CD4-positive, alpha-beta T cell treated with Interferon gamma for 1 hour (primary cell): ENCODE measurements at places on chromosomes 4 and X.
A peak's percentile ranks its signal among the peaks of the same experiment; 100 is the strongest.

- DNase-seq, result no peak
Observed at GRCh38 chr4:11618666-11619282, 190.1 kb upstream of the HS3ST1 start.

GRCh38 chrX:110172215-110172614, 145.7 kb downstream of the AMMECR1 start:
- peak; percentile 61 for DNase-seq

DNA sequence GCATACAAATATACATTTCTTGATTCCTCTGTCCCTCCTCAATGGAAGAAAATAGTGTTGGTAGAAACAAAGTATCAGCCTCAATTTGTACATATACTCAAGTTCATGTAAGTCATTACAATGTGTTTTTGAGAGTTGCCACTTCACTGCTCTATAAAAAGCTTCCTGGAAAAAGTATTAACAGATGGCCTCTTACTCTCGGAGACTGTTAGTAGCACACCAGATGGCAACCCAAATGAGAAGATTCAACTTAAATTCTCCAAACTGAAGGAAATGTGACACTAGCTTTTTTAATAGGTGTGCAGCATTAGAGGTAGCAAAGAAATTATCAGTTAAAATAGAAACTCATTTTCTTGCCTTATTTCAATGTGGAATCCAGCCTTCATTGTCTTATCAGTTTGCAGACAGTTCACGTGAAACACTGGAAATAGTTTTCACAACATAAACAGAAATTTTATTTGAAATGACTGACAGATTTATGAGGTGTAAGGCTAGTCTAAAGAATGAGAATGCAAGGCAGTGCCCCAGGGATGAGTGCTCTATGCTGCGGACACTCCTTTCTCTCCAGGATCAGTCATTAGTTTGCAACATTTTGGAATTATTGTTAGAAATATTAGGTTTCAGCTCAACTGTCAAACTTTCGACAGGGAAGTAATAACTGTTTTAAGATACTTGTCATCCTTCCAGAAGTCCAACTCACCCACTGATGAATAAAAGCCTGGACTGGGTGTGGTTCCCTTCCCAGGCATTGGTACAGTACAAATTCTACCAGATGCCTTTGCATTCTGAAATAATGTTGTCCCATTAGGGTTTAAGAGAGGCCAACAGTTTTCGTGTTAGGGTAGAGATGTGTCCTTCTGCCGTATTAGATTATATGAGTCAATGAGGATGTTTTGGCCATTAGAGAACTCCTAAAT, 50.9 kb downstream of the IDS start:
- no peak for DNase-seq

DNA sequence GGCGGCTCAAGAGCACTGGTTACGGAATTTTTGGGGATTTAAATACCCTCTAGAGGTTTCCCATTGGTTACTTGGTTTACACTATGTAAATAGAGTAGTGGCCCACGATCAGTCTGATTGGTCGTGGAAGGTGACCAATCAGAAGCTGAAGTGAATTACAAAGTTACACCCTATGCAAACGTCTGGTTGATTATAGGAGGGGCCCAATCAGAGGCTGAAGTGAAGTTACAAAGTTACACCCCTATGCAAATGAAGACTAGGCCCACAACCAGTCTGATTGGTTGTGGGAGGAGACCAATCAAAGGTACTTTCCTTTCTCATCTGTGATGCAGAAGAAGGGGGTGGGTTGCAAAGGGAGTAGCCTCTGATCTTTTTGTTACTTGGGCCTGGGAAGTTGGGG, 45.1 kb upstream of the HSD17B10 start:
- no peak for DNase-seq

DNA sequence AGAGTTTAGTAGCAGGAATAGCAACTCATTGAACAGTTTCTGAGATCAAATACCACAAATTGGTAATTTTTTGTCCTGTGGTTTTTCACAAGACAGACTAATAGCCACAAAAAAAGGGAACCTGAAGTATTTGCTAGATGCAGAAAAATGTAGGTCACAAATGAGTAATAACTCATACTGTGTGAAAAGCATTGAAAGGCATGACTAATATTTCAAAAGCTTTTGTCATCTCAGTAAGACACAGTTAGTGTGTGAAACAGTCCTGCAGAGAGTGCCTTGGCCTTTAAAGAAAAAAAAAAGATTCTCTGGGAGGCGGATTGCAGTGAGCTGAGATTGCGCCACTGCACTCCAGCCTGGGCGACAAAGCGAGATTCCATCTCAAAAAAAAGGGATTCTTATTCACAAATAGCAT, 31.4 kb upstream of the SLC25A31 start:
- DNase-seq, result no peak

GRCh38 chr4:5292101-5292500, 240.8 kb downstream of the STK32B start:
- no peak for DNase-seq

GRCh38 chr4:121712783-121713182, 16.0 kb upstream of the ANXA5 start:
- no peak for DNase-seq

GRCh38 chr4:5338531-5338930, 287.3 kb downstream of the STK32B start:
- DNase-seq, result no peak

GRCh38 chr4:2462218-2462991, 6.5 kb upstream of the RNF4 start:
- peak; percentile 66 for DNase-seq

- DNase-seq, result no peak
Observed at GRCh38 chr4:105624530-105624929, 72.1 kb downstream of the ARHGEF38 start.

DNA sequence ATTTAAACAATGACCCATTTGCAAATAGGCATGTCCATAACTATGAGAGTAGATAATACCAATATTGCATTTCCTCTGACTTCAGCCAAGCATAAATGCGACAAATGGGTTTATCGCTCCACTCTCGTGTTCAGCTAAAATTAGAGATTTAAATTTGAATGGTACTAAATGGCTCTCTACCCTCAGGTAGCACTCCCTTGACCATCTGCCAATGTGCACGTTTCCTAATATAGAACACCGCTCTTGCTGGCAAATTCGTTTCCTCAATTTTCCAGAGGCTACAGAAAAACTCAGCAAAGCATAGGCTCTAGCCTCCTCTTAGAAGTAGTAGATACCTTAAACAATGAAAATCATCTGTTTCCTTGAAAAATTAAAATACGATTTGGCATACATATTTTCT, 251.6 kb downstream of the ADGRA3 start:
- DNase-seq, result no peak

DNA sequence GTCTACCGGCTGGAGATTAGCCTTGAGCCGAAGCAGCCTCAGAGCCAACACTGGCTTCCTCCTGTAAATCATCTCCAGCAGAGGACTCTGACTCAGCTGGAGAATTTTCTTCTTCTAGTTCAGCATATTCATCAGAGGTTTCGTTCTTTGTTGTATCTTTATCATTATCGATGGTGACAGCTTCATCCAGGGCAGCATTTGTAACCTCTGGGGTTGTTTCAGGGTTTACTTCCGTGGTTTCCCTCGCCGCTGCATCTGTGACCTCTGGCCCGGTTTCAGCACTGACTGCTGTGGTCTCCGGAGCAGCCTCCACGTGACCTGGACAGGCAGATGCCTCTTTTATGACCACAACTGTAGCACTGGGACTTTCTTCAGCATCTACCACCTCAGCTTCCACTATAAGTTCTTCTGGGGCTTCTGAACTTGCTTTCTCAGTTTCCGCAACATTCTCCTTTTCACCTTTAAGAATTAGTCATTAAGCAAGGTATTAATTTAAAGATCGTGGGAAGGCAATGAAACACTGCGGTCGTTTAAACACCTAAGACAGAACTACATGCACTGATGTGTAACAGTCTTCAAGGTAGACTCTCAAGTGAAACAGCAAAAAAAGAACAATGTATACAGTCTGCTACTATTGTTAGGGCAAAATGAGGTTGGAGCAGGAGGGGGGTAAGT, 13.3 kb downstream of the MGARP start:
- peak; percentile 68 for DNase-seq

GRCh38 chr4:141860974-141861373, 224.6 kb downstream of the IL15 start:
- no peak for DNase-seq

DNA sequence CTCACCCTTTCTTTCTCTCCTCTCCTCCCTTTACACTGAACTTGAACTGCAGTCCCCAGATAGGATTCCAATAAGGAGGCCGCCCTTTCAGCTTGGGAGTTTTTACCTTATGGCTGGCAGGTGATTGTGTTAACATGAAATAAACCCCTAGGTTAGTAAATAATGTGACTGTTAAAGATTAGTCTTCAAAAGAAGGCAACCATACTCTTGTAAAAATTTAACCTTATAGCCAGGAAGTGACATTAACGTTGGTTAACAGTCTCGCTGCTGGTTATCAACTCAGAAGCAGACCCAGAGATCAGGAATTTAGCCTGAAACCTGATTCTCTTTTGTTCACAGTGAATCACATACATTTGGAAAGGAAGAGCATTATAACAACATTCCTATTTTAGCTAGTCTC, 15.2 kb downstream of the FHDC1 start:
- DNase-seq, result no peak

GRCh38 chrX:123603491-123603890, 129.4 kb downstream of the THOC2 start:
- DNase-seq, result no peak

DNA sequence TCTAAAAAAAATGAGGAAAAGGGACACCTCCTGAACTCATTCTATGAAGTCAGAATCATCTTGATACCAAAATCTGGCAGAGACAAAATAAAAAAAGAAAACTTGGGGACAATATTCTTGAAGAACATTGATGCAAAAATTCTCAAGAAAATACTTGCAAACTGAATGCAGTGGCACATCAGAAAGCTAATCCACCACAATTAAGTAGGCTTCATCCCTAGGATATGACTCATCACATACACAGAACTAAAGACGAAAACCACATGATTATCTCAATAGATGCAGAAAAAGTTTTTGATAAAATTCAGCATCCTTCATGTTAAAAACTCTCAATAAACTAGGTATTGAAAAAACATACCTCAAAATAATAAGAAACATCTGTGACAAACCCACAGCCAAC, 98.3 kb downstream of the FAM47B start:
- no peak for DNase-seq

DNA sequence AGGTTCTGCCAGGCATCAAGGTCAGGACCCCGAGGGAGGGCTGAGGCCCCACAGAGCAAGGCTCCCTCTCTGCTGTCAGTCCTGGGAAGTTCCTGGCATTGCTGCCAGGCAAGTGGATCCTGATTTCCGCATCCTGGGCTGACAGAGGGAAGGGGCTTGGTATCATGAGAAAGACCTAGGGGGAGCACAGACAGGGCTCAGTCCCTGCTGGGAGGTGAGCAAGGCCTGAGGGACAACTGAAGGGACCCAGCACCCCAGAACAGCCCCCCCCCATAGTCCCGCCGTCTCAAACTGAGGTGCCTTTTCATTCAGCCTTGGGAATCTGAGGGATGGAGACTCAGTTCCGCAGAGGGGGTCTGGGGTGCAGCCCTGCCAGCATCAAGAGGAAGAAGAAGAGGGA, 971 bp downstream of the MAGEA11 start:
- DNase-seq, result no peak

DNA sequence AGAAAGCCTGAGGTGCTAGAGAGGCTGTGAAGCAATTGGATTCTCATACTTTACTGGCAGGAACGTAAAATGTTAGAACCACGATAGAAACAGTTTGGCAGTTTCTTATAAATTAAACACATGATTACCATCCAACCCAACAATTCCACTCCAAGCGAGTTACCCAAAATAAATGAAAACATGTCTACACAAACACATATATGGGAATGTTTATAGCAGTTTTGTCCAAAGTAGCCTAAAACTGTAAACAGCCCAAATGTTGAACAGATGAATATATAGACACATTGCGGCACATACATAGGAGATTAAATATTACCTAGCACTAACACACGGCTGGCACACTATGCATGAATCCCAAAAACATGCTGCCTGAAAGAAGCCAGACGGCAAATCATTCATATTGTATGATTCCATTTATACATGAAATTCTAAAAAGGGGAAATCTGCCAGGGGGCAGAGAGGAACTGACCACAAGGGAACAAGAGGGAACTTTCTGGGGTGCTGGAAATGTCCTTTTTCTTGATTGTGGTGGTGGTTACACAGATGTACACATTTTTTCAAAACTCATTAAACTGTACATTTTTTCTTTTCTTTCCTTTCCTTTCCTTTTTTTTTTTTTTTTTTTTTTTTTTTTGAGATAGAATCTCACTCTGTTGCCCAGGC, 50.4 kb upstream of the SLC25A4 start:
- DNase-seq, result no peak

- no peak for DNase-seq
Observed at GRCh38 chr4:143699331-143700045, 987 bp downstream of the FREM3 start.

GRCh38 chr4:167397586-167397985, 163.3 kb upstream of the SPOCK3 start:
- DNase-seq, result no peak

DNA sequence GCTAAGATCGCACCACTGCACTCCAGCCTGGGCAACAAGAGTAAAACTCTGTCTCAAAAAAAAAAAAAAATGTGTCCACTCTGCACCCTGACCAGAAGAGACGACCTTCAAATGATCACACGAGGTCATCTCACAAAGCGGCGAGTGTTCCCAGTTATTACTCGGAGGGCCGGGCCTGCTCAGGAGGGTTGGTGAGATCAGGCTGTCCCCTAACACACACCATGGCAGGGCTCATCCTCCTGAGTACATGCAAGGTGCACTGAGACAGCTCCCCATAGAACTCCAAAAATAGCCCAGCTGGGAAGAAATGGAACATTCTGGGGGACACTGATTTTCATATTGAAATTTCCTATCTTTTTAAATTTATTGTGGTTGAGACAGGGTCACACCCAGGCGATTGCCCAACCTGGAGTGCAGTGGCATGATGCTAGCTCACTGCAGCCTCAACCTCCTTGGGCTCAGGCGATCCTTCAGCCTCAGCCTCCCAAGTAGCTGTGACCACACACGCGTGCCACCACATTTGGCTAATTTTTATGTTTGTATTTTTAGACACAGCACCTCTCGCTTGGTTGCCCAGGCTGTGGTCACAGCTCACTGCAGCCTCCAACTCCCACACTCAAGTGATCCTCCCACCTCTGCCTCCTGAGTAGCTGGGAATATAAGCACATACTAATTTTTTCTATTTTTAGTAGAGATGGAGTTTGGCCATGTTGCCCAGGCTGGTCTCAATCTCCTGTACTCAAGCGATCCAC, 51.5 kb downstream of the DHRSX start:
- no peak for DNase-seq

- DNase-seq, result no peak
Observed at GRCh38 chr4:81204571-81204970, 10.5 kb downstream of the PRKG2 start.

GRCh38 chr4:178255172-178255571, 812.9 kb upstream of the AGA start:
- DNase-seq, result no peak

GRCh38 chrX:129230850-129231512, 292.3 kb downstream of the SMARCA1 start:
- DNase-seq, result no peak

DNA sequence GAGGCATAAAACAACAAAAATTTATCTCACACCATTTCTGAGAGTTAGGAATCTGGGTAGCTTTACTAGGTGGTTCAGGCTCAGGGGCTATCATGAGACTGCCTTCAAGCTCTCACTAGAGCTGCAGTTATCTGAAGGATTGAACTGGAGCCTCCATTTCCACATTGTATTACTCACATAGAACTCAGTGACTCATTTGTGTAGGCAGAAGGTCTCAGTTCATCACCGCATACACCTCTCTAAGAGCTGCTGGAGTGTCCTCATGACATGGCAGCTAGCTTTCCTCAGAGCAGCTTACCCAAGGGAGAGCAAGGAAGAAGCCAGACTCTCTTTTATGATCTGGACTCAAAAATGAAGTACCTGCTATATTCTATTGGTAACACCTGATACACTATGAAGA, 389.2 kb downstream of the IQCM start:
- DNase-seq, result no peak

GRCh38 chr4:149719806-149720205, 95.8 kb downstream of the IQCM start:
- DNase-seq, result no peak
